ENCODE measurements at places on chromosomes 6 and 20. TPM values are rescaled to one million over a fixed set of nuclear protein-coding genes. Genes with fewer than 3 reads are reported as not detected.

- DNase-seq: no peak
Observed at GRCh38 chr6:163625265-163625664, 210.7 kb downstream of the QKI start.

DNA sequence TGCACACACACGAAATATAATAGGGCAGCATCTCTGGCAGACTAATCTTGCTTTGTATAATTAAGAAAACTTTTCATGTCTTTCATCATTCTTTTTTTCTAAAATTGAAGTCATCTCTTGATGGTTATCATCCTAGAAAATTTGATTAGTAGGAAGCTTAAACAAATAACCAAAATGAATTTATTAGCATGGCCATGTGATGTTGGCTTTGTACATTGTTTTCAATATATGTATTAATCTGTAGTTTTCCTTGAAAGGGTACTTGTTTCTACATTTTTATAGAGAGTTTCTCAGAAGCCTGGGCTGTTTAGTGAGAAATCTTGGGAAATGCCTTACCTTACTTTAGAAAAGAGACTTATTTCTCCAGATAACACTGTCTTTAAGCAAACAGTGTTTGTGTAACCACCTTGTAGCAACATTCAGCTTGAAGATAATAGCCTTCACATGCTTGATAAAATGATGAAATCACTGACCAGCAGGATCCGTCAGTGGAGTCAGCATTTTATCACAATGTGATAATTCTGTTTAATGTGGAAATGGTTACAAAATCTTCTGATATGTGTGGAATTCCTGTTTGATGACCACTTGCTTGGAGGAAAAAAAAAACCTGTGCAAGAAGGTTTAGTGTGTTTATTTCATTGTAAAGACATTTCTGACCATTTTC, 147.8 kb downstream of the MACROD2 start:
- DNase-seq: no peak

TRAPPC3L gene
- total RNA-seq: not detected

RCAN2 gene
- 1.2 TPM for total RNA-seq

GRCh38 chr20:19335916-19336315, 123.5 kb downstream of the SLC24A3 start:
- no peak for DNase-seq

Data from left lobe of liver (tissue), 2 donors.